ENCODE measurements at places on chromosomes 4 and X. TPM values are rescaled to one million over a fixed set of nuclear protein-coding genes. Genes with fewer than 3 reads are reported as not detected.

Gene TRO
- polyA plus RNA-seq, result 361 TPM

Gene CT47B1
- polyA plus RNA-seq, result not detected

Gene PNMA6F
- polyA plus RNA-seq, result 0.77 TPM

Gene VGLL1
- not detected for polyA plus RNA-seq

Gene ITM2A
- not detected for polyA plus RNA-seq

Gene XAGE1A
- polyA plus RNA-seq, result not detected

Gene OPN1LW
- polyA plus RNA-seq, result not detected

Gene LEF1
- 0.78 TPM for polyA plus RNA-seq

Gene CXCL3
- polyA plus RNA-seq, result 1.1 TPM

Gene RBM47
- 2.4 TPM for polyA plus RNA-seq

Gene PASD1
- not detected for polyA plus RNA-seq

Gene SLC34A2
- polyA plus RNA-seq, result not detected

Gene PROM1
- polyA plus RNA-seq, result 2.3 TPM

Gene AFM
- not detected for polyA plus RNA-seq

Gene PNMA5
- 1.0 TPM for polyA plus RNA-seq

Gene ZFX
- polyA plus RNA-seq, result 14.4 TPM

Gene GLOD5
- not detected for polyA plus RNA-seq

Gene TRIM60
- not detected for polyA plus RNA-seq

Gene SMARCA1
- polyA plus RNA-seq, result 66.9 TPM

Gene TKTL2
- polyA plus RNA-seq, result 0.42 TPM

Gene ZCCHC18
- 132 TPM for polyA plus RNA-seq

Gene PLAC1
- not detected for polyA plus RNA-seq

Gene SMIM10L2A
- polyA plus RNA-seq, result 4.7 TPM

Gene HSD17B13
- polyA plus RNA-seq, result not detected

Gene DOK7
- polyA plus RNA-seq, result 0.66 TPM

Measured in neural cell (in vitro differentiated cells).